ENCODE measurements at places on chromosomes 13 and 19.

DNA sequence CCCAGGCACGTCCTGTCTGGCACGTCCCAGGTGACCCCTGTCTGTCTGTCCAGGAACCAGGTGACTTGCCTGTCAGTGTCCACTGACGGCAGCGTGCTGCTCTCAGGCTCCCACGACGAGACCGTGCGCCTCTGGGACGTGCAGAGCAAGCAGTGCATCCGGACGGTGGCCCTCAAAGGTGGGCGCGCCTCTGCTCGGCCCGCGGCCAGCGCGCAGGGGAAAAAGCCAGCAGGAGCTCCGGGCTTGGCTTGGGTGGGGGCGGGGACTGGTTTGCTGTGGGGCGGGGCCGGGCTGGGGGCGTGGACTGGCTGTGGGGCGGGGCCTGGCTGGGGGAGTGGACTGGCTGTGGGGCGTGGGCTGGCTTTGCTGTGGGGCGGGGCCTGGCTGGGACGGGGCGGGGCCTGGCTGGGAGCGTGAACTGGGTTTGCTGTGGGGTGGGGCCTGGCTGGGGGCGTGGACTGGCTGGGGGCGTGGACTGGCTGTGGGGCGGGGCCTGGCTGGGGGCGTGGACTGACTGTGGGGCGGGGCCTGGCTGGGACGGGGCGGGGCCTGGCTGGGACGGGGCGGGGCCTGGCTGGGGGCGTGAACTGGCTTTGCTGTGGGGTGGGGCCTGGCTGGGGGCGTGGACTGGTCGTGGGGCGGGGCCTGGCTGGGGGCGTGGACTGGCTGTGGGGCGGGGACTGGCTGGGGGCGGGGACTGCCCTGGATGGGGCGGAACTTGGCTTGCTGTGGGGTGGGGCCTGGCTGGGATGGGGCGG lies 7.2 kb downstream of the WDR18 start:
- DNase-seq = peak; percentile 19

- DNase-seq = no peak
Observed at GRCh38 chr13:101473458-101473857, 21.0 kb downstream of the ITGBL1 start.

GRCh38 chr19:7618348-7618747 lies 11.0 kb downstream of the XAB2 start:
- no peak for DNase-seq

DNA sequence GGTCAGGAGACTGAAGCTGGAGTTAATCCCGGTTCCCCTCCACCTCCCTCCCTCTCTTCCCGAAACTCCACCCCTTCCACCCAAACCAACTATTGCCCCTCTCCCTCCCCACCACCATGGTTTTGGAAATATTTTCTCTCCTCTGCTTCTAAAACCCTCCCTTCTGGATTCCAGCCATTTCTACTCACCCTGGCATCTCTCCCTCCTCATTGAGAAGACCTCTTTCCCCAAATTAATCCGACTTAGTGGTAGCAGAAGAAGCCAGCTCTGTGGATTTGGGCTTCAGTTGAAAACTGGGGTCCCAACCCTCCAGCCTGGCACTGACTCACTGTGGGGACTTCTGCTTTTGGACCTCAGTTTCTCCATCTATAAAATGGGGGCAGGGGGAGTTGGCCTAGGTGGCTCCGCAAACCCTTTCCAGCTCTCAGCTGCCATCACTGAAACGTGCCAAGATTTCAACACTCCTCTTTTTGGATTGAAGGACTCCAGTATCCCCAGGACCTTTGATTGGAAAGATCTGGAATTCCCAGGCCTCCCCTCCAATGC lies 1.6 kb downstream of the GPR4 start:
- no peak for DNase-seq

- no peak for DNase-seq
Observed at GRCh38 chr19:55858969-55859368, 22.6 kb downstream of the NLRP4 start.

DNA sequence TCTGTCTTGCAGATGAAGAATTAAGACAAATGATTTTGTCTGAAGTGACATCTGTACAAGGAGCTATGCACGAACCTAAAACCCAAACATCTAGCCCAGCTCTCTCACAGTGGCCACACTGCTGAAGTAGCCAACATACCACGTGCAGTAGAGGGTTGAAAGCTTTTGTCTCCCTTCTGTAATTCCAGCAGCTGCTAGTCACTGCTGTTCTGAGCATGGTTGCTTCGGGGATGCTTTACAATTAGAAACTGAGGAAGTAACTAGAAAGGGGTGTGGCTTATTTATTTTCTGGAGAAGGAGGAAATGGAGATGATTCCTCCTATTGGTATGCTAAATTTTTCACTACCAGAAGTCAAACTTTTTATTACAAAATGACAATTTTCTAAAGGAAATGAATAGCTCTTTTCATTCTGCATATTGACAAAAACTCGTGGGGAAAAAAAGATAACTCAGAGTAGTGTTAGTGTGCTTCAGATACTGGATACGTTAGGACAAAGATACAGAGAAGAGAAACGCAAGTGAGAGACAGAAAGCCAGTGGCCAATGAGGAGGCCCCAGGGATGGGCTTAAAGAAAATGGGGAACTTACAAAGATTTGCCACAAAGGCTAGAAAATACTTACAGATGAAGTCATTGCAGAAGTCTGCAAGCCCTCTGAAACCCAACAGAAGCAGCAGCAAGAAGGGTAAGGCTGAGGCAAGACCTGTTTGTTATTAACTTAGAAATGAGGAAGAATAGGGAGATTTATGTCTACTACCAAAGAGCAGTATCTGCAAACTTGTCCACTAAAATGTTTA lies 192.7 kb upstream of the MIR17HG start:
- no peak for DNase-seq

DNA sequence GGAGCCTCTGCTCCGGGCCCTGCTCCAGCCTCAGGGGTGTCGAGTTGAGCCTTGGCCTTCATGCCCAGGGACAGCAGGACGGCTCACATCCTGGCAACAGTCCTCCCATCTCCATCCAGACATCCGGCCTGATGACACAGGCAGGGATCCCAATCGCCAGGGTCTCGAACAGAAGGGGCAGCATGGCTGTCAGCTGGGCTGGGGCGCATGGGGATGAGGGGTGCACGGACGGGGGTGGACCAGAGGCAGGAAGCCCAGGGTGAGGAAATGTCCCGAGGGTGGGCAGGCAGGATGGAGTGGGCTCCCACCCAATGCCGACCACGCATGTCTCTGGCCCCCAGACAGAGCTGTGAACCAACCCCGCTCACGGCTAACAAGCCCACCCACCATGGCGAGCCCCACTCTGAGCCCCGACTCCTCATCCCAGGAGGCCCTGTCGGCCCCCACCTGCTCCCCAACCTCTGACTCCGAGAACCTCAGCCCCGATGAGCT lies 16.2 kb downstream of the EVI5L start:
- no peak for DNase-seq

DNA sequence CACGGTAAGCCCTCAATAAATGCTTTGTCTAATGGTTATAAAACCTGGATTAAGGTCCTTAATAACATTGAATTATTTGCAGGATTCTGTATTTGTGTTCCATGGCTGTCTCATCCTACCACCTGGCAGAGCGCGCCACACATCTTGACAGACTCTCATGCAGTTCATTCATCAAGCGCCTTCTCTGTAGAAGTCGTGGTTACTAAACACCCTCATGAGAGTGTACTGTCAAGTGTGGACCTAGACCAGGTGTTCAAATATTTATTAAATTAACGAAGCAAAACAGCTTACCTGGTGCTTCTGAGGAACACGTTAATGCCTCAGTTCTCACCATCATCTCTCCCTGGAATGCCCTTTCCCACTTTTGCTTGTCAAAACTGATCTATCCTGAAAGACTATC lies 13.1 kb upstream of the FBXL3 start:
- no peak for DNase-seq

GRCh38 chr19:9308091-9308770 lies 1.4 kb downstream of the ZNF699 start:
- no peak for DNase-seq

Data from activated T-cell treated with anti-CD3 and anti-CD28 coated beads for 4 hours (primary cell).